ENCODE measurements at places on chromosomes 3 and 15. TPM values are rescaled to one million over a fixed set of nuclear protein-coding genes. Genes with fewer than 3 reads are reported as not detected.

XCR1 gene
- 3.5 TPM for polyA plus RNA-seq

LRTM1 gene
- not detected for polyA plus RNA-seq

ERC2 gene
- not detected for polyA plus RNA-seq

CCR8 gene
- not detected for polyA plus RNA-seq

CXCR6 gene
- not detected for polyA plus RNA-seq

SUSD5 gene
- under 0.01 TPM for polyA plus RNA-seq

ACSBG1 gene
- 0.23 TPM for polyA plus RNA-seq

CYP11A1 gene
- not detected for polyA plus RNA-seq

CACNA1D gene
- 1.2 TPM for polyA plus RNA-seq

KBTBD13 gene
- not detected for polyA plus RNA-seq

SLC22A13 gene
- not detected for polyA plus RNA-seq

SKOR1 gene
- polyA plus RNA-seq, result not detected

PCCB gene
- polyA plus RNA-seq, result 64.3 TPM

C3orf20 gene
- 0.03 TPM for polyA plus RNA-seq

ACP3 gene
- 1.8 TPM for polyA plus RNA-seq

PRKCI gene
- 23.4 TPM for polyA plus RNA-seq

TMCO5A gene
- polyA plus RNA-seq, result not detected

ALDH1A3 gene
- 8.6 TPM for polyA plus RNA-seq

PXK gene
- 16.4 TPM for polyA plus RNA-seq

CNTN3 gene
- 1.5 TPM for polyA plus RNA-seq

GOLGA8Q gene
- not detected for polyA plus RNA-seq
